ENCODE measurements at places on chromosomes 12 and 14.
A peak's percentile ranks its signal among the peaks of the same experiment; 100 is the strongest.

DNA sequence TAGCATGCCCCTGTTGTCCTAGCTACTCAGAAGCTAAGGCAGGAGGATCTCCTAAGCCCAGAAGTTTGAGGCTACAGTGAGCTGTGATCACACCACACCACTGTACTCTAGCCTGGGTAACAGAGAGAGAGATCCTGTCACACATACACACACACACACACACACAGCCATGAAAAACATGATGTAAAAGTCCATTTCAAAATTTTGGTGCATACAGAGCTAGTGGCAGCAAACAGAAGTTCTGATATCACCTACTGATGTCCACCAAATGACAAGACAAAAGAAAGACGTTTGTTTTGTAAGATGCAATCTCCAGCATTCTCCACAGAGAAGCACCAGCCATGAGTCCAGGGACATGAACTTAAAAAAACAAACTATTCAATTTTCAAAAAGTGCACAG is 15.9 kb downstream of the AREL1 start:
- no peak for DNase-seq

- DNase-seq, result no peak
These were observed 52.4 kb downstream of the DUSP6 start for GRCh38 chr12:89299931-89300330.

- DNase-seq, result no peak
These were observed 46.3 kb upstream of the PCED1B start for GRCh38 chr12:47033081-47033480.

GRCh38 chr12:42780671-42781070 is 191.1 kb upstream of the PRICKLE1 start:
- DNase-seq, result no peak

DNA sequence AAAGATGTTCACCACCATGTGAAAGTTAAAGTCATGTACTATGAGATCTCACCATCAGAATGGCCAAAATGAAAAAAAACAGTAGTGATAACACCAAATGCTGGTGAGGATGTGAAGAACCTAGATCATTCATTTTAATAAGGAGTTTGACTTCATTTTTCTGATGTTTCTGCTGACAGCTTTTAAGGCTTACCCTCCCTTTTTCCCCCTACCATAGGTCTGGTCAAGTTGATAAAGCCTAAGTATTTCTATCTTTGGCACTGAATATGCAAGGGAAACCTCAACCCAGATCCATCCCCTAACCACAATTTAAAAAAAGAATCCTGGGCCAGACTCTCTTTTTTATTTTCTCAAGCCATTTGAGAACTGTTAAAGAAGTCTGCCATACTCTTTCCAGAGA is 689.6 kb upstream of the FOXG1 start:
- DNase-seq, result no peak

- DNase-seq, result no peak
These were observed 247.0 kb downstream of the EMP1 start for GRCh38 chr12:13443498-13443897.

DNA sequence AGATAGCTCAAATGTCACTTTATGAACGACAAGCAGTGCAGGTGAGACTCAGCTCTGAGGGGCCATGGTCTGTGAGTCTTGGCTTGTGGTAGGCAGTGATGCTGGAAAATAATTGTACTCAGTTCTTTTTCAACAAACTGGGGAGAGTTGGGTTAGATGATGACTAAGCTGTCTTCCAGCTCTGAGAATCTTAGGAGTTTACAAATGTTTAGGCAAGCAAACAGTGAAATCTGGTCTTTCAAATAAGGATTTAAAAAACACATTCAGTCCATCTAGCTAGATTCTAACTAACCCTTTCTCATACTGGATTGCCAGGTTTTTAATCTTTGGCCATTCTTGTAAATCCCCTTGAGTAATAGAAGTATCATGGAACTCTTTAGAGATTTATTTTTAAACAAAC is 3.4 kb downstream of the PHC1 start:
- no peak for DNase-seq

GRCh38 chr14:24911324-24912109 is 138.4 kb downstream of the STXBP6 start:
- no peak for DNase-seq

- DNase-seq, result no peak
These were observed at the start of gene TMEM132C for GRCh38 chr12:128267131-128267622. Gene TMEM132C (plus strand): TSS chr12:128267170. CDS start chr12:128267403, 233 bp downstream.

DNA sequence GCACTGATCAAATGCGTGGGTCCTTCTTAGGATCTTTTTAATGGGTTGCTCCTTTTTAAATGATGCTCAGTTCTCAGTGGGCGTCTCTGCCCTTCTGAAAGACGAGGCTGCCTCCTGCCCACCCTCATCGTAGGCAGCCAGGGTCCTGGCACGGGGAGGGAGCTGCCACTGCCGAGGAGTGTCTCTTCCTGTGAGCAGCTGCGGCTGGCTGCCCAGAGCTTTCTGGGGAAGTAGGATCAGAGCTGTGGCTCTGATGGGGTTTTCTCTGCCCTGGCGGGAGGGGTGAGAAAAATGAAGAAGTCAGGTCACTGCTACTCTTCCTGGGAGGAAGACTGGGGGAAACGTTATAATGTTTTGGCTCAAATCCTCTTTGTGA is 31.1 kb upstream of the BEGAIN start:
- no peak for DNase-seq

DNA sequence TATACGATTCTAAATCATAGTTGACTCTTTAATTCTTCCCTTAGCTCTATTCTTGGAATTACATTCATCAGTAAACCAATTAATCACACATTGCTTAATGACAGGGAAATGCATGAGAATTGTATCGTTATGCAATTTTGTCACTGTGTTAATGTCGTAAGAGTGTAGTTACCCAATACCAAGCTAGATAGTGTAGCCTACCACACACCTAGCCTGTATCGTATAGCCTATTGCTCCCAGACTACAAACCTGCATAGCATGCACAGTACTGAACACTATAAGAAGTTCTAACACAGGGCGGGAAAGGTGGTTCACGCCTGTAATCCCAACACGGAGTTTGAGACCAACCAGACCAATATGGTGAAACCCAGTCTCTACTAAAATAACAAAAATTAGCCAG is 24.7 kb downstream of the HNRNPC start:
- no peak for DNase-seq

- no peak for DNase-seq
These were observed 2.3 kb downstream of the ADGRD1 start for GRCh38 chr12:130956009-130956408.

GRCh38 chr12:22083167-22083566 is 37.1 kb downstream of the CMAS start:
- no peak for DNase-seq

GRCh38 chr12:117143008-117143532 is 43.9 kb upstream of the TESC start:
- no peak for DNase-seq

DNA sequence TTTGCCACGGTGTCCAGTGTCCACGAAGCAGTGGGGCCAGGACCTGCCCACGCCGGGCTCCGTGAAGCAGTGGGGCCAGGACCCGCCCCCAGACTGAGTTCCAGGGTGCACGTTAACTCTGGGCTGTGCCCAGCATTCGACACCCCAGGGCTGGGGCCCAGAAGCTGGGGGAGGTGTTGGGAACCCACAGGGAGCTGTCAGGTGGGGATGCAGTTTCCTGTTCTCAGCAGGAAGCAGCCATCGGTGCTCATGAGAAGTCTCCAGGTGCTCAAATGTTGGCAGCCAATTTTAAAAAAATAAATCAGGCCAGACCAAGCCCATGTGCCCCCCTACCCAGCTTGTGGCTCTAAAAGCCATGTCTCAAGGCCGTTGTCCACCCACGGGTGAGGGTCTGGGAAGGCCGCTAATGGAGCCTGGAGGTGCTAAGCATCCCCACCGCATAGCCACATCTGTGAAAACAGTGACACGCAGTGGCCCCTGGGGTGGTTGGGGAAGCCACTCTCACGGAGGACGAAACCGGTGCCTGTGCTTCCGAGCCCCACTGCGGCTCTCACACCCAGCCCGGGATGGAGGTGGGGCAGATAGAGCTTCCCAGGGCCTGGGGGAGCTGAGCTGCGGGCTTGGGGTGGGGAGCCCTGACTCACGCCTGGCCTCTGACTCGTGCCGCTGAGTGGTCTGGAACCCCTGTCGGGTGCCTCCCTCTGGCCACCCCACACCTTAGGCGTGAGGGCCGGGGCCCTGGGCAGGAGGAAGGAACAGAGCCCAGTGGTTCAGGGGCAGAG is 53.5 kb downstream of the FBRSL1 start:
- no peak for DNase-seq

DNA sequence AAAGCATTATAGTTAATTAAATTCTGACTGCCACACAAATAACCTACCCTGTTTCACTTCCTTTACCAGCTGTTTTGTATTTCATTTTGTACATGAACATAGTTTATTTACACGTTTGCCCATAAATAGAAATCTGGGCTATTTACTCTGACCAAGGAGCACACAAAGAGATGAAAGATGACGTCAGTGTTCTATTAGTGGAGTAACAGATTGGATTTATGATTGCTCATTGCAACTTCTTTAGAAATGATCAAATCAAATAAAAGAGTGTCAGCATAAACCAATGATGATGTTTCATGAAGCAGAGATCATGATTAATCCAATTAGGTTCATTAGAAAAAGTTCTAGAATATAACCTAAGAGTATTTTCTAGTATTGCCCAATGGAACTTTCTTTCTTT is 12.0 kb upstream of the RTL1 start:
- DNase-seq, result no peak

- DNase-seq, result no peak
These were observed 172.3 kb downstream of the DUSP6 start for GRCh38 chr12:89179983-89180382.

- no peak for DNase-seq
These were observed 7.4 kb upstream of the OR10P1 start for GRCh38 chr12:55629058-55629841.

DNA sequence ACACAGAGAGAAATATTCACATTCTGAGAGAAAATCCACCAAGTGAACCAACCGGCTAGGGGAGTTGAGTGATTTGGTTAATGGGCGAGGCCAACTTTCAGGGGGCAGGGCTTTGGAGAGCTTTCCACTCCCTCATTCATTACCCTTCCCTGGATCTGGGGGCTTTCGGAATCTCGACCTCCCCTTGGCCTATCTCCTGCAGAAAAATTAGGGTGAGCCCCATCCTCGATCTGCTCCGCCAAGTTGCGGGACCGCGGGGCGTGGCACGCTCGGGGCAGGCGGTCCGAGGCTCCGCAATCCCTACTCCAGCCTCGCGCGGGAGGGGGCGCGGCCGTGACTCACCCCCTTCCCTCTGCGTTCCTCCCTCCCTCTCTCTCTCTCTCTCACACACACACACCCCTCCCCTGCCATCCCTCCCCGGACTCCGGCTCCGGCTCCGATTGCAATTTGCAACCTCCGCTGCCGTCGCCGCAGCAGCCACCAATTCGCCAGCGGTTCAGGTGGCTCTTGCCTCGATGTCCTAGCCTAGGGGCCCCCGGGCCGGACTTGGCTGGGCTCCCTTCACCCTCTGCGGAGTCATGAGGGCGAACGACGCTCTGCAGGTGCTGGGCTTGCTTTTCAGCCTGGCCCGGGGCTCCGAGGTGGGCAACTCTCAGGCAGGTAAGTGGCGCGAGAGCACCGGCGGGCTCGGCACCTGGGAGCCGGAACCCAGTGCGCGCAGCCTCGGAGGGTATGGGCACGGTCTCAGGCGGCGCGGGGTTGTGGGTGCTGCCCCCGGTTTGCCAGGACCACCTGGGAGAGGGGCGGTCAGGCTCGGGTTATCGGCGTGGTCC is at the start of gene ERBB3:
Gene ERBB3 (plus strand): TSS at position 443 of the 833 bp plus-strand sequence. CDS start 136 bp downstream, at position 579.
- peak; percentile 52 for DNase-seq

- peak; percentile 47 for DNase-seq
These were observed at the start of gene FKBP11 for GRCh38 chr12:48925304-48926011. Gene FKBP11 (minus strand): TSS chr12:48925492. CDS start chr12:48925428, 64 bp downstream.

DNA sequence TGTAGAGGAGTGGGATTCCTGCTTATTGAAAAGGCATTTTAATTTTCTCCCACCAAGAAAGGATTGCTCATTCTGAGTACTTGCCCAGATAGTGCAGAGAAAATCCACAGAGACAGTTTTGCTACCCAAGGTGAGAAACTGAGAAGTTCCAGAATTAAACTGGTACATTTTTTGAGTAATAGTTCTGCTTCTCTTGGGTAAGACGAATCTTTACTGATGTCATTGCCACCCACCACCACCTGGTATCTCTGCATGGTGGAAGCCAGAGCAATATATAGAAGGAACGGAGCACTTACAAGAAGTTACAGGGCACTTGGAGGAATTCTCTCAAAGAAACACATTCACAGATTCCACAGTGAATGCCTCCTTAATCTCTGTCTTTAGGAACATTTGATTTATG is 20.7 kb upstream of the FRMD6 start:
- no peak for DNase-seq

- DNase-seq, result no peak
These were observed 152.7 kb upstream of the EEA1 start for GRCh38 chr12:93081810-93082165.

DNA sequence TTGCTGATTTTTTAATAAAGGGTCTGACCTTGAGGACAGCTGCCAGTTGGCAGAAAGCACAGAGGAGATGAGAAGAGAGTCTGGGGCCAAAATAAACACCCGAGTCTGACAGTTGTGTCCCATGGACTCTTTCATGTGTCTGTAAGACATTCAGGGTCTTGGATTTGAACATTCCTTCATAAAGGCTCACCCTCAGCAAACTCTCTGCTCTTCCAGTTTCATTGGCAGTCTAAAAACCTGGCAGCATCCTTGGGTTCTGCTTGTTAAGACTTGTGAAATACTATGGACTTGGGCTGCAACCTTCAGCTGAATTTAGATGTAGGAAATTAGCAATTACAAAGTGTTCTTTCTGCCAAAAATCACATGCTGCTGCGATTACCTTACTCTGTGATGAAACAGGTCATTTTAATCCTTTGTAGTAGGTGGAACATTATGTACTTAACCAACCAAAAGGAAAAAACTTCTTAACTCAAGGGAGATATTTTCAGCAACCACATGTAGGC is 32.0 kb upstream of the LMNTD1 start:
- no peak for DNase-seq

DNA sequence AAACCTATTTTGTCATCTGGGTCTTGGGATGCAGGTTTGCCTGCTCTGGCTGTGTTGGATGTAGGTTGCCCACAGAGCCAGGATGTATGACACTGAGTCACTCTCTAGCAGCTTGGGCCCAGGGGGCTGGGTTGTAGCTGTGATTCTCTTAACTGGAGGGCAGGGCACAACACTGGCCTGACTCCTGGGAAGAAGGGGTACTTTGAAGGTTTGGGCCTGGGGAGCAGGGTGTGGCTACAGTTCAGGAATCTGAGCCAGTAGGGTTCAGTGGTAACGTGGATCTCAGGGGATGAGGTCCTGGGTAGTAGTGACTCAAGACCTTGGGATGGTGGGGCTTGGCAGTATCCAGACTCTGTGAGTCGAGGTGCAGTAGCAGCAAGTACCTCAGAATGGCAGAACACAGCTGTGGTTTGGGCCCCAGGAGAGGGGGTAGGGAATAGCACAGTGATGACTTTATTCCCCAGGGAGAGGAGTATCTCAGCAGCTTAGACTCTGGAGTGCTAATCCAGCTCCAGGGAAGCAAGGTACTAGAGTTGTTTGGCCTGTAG is 25.7 kb downstream of the TBC1D15 start:
- DNase-seq, result peak; percentile 37

- DNase-seq, result no peak
These were observed 9.4 kb upstream of the SLC35F4 start for GRCh38 chr14:57875296-57875695.

DNA sequence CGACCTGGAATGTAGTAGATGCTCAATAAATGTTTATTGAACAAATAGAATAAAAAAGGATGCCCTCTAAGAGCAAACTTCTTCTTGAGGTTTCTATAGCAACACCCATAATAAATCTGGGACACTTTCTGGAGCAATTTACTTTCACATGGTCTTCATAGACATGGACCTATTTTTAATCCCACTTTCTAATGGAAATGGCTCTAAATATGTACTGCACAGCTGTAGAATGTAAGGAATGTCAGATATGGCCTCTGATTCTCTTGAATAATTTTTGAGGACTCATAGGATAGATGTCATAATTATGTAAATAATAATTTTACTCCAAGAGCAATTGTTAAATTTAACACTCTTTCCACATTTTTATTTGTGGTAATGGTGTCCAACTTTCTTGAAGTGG is 133.5 kb upstream of the DAAM1 start:
- DNase-seq, result no peak

Measured in D721Med (cell line).